B cell (primary cell): ENCODE measurements at places on chromosomes 4 and X.

DNA sequence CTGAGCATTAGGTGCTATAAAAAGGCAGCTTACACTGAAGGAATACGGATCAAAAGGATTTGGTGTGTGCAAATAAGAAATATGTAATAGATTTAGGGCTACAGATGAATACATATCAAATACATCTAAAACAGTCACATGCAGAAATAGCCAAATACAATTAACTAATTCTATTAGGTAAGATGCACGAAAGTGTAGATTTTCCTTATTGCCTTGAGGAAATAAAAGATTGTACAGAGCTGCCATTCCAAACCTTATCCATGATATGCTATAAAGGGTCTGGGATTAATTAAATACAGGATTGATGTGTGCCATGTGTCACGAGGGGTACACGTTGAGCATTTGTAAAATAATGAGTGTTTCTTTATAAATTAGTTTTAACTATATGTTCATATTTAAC is 107.0 kb upstream of the ELOVL6 start:
- H3K27me3 ChIP-seq: no peaks in the 10 kb centered on the region
- H3K4me3 ChIP-seq: no peak overlapping the region
- no peaks in the 10 kb centered on the region for H3K36me3 ChIP-seq
- no peak for DNase-seq

DNA sequence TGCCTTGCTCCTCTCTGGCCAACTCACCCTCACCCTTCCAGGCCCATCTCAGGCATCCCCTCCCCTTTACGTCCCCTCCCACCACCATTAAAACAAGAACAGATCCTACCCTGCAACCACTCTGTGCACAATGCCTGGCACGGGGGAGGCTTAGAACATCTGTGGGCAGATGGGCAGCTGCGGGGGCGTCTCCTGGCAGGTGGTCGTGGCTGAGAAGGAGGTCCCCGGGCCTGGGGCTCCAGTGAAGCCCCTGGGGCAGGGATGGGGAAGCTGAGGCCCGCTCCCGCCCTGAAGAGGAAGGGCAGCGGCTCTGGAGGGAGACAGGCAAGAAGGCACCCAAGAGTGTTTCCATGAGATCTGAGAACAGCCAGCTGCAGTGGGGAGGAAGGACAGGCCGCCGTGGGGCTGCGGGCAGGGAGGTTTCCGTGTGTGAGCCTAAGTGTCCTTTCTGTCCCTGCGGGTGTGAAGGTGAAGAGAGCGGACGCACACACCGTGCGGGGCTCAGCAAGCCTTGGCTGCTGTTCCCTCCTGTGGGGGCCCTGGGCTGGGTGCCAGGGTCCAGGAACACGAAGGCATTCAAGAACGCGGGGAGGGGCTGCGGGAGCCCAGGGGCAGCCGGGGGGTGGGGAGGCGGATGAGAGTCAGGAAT is 7.8 kb upstream of the TBC1D14 start:
- H3K27me3 ChIP-seq: peaks cover under 1% of the 10 kb centered on the region
- no peak overlapping the region for H3K27ac ChIP-seq
- H3K4me1 ChIP-seq: no peaks in the 10 kb centered on the region
- no peak for DNase-seq
- H3K36me3 ChIP-seq: no peaks in the 10 kb centered on the region

DNA sequence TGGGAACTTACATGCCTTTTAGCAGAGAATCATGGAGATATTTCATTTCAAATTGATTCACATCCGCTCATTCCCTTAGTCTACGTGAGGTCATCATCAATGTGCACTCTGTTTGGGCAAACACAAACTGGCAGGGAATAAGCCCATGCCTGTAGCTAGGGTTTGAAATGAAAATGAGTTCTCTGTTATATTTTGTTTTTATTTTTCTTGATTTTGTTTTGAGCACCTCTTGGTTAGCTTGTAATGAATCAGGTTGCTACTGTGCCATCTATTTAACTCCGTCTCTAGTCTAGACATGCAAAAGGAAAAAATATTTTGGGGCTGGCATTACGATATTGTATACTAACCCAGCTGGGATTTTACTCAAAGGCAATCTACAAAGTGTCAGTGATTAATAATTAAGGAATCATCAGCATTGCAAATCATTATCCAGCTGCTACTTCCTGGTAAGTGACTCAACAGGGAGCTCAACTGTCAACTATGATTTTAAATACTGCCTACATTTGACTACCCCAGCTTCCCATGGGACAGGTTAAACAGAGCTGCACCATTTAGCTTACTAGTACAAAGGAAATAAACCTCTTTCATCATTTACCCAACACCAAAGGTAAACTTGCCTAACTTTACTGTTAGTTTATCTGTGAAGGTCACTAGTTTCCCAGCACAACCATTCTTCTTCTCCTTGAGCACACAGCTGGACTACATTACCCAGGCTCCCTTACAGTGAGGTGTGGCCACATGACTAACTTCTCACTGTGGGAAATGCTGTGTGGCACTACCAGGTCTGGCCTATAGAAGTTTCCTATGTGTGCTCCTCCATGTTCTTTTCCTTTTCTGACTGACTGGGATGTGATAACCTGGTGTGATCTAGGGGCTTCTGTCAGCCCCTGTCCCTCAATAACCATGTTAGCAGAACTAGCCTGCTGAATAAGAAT is 21.2 kb upstream of the TRPC5OS start:
- no peak overlapping the region for H3K4me3 ChIP-seq
- no peaks in the 10 kb centered on the region for H3K4me1 ChIP-seq
- H3K27ac ChIP-seq: no peak overlapping the region
- H3K27me3 ChIP-seq: no peaks in the 10 kb centered on the region

- no peak overlapping the region for H3K4me3 ChIP-seq
- no peaks in the 10 kb centered on the region for H3K27me3 ChIP-seq
- H3K36me3 ChIP-seq: no peaks in the 10 kb centered on the region
- no peak for DNase-seq
- no peaks in the 10 kb centered on the region for H3K4me1 ChIP-seq
Observed at GRCh38 chrX:98523026-98523425, 1639.3 kb downstream of the RPA4 start.

GRCh38 chr4:126182336-126182735 is 867.6 kb downstream of the FAT4 start:
- H3K4me3 ChIP-seq: no peak overlapping the region
- H3K36me3 ChIP-seq: no peaks in the 10 kb centered on the region
- H3K27ac ChIP-seq: no peak overlapping the region
- H3K4me1 ChIP-seq: no peaks in the 10 kb centered on the region

DNA sequence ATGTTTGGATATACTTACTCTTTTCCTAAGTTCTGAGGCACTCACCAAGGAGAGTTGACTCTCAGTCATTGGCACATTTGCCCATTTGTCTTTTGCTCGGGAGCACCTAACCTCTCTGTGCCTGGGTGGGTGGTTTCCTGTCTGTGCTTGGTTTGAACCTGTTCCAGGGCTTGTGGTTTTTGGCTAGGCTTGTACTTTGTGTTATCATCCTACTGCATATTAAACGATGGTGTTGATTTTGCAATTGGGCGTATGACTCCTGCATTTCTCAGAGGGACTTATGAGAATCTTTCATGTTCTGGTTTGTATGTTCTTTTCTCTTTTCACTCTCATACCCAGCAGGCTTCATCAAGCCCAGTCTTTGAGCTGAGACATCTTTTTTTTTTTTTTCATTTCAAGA is 161.7 kb downstream of the BTC start:
- no peak overlapping the region for H3K4me3 ChIP-seq
- no peaks in the 10 kb centered on the region for H3K36me3 ChIP-seq
- DNase-seq: no peak

DNA sequence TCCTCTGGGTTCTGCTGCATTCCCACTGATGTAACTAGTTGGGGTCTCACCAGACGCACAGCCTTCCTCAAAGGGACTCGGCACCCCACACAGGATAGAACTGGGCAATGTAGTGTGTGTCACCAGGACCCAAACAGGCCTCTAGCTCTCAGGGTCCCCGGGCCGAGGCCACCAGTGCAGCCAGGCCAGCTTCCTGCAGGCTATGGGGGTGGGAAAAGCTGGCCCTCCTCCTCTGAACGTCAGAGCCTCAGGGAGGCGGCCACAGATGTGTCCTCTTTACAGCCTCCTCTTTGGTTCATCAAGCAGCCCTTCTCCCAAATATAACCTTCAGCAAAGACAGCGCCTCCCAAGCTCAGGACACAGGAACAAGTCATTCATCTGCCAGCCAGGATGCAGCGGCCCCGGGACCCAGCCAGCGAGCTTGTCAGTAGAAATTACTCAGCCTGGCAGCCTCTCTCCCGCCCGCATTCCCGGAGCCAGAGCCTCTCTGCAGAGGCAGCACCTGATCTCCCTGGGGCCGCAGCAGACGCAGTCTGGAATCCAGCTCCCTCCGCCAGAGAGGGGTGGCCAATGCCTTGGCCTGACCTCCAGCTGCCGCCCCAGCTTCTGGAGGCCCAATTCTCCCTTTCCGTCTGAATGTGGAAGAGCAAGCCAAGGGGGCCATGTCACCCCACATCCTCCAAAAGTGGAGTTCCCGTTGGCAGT is 288.5 kb downstream of the FBXW7 start:
- no peaks in the 10 kb centered on the region for H3K4me1 ChIP-seq
- H3K27me3 ChIP-seq: peaks cover 10% of the 10 kb centered on the region
- H3K27ac ChIP-seq: no peak overlapping the region
- DNase-seq: no peak
- no peak overlapping the region for H3K4me3 ChIP-seq

DNA sequence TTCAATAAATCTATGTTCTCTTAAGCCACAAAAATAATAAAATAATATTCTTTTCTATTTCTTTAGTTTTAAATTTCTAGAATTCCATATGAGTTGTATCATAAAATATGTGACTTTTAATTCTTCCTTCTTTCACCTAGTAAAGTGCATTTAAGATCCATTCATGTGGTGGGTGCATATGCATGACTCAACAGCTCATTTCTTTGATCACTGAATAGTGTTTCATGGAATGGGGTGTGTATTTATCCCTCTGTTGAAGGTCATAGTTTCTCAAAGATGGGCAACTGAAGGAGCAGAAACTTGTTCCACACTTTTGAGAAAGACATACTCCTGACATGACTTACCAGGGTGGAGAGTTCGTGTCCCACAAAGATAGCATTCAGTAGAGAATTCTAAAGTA is 1230.3 kb upstream of the AGA start:
- H3K4me3 ChIP-seq: no peak overlapping the region
- no peaks in the 10 kb centered on the region for H3K27me3 ChIP-seq
- H3K4me1 ChIP-seq: no peaks in the 10 kb centered on the region
- no peaks in the 10 kb centered on the region for H3K36me3 ChIP-seq
- H3K27ac ChIP-seq: no peak overlapping the region

GRCh38 chrX:27597508-27597907 is 7.4 kb downstream of the DCAF8L2 start:
- no peak overlapping the region for H3K4me3 ChIP-seq
- no peaks in the 10 kb centered on the region for H3K4me1 ChIP-seq
- DNase-seq: no peak
- H3K36me3 ChIP-seq: no peaks in the 10 kb centered on the region

- DNase-seq: no peak
- no peaks in the 10 kb centered on the region for H3K36me3 ChIP-seq
- H3K4me3 ChIP-seq: peak overlapping the region; percentile 82
- H3K27ac ChIP-seq: peak overlapping the region; percentile 89
Observed at GRCh38 chrX:64206556-64207162, 1.2 kb upstream of the AMER1 start.

DNA sequence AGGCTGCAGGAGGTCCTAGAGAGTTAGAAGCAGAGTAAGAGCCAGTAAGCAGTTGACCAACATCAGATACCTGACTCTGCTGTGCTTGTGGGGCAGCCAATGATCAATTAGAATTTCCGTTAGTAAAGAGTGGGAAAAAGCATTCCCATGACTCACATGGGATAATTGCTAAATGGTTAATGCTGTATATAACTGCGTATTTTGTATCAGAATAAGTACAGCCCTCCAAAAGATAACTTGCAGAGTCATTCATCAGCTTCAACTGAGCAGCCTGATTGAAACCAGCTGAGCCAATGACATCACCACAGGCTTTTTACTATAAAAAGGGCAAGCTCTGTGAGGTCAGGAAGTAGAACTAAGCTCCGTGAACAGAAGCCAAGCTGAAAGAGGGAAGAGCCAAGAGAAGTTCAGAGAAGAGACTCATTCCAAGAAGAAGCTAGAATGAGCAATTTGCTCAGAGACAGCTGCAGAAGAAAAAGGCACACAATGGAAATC is 67.9 kb downstream of the PPP3CA start:
- DNase-seq: peak; percentile 64
- H3K27ac ChIP-seq: peak overlapping the region; percentile 69
- H3K27me3 ChIP-seq: no peaks in the 10 kb centered on the region
- H3K4me1 ChIP-seq: peaks cover 41% of the 10 kb centered on the region
- no peaks in the 10 kb centered on the region for H3K36me3 ChIP-seq

GRCh38 chrX:24055043-24055356 is 244 bp downstream of the EIF2S3 start:
- peaks cover 4% of the 10 kb centered on the region for H3K36me3 ChIP-seq
- DNase-seq: no peak
- H3K27me3 ChIP-seq: no peaks in the 10 kb centered on the region
- peak overlapping the region; percentile 89 for H3K4me3 ChIP-seq
- H3K4me1 ChIP-seq: no peaks in the 10 kb centered on the region

GRCh38 chrX:149818652-149819051 is 36.9 kb downstream of the MAGEA9 start:
- DNase-seq: no peak
- no peaks in the 10 kb centered on the region for H3K27me3 ChIP-seq
- no peaks in the 10 kb centered on the region for H3K36me3 ChIP-seq

GRCh38 chr4:66182636-66183035 is 512.3 kb upstream of the EPHA5 start:
- H3K4me1 ChIP-seq: no peaks in the 10 kb centered on the region
- H3K4me3 ChIP-seq: no peak overlapping the region
- no peaks in the 10 kb centered on the region for H3K36me3 ChIP-seq
- no peak for DNase-seq
- no peaks in the 10 kb centered on the region for H3K27me3 ChIP-seq

GRCh38 chr4:128338634-128339355 is 51.2 kb upstream of the PGRMC2 start:
- no peak overlapping the region for H3K27ac ChIP-seq
- no peaks in the 10 kb centered on the region for H3K4me1 ChIP-seq
- no peak overlapping the region for H3K4me3 ChIP-seq
- no peak for DNase-seq

- peak; percentile 64 for DNase-seq
- no peaks in the 10 kb centered on the region for H3K36me3 ChIP-seq
- no peak overlapping the region for H3K4me3 ChIP-seq
- peaks cover 52% of the 10 kb centered on the region for H3K4me1 ChIP-seq
- no peaks in the 10 kb centered on the region for H3K27me3 ChIP-seq
- peak overlapping the region; percentile 75 for H3K27ac ChIP-seq
Observed at GRCh38 chrX:118536687-118537461, 41.3 kb downstream of the DOCK11 start.

DNA sequence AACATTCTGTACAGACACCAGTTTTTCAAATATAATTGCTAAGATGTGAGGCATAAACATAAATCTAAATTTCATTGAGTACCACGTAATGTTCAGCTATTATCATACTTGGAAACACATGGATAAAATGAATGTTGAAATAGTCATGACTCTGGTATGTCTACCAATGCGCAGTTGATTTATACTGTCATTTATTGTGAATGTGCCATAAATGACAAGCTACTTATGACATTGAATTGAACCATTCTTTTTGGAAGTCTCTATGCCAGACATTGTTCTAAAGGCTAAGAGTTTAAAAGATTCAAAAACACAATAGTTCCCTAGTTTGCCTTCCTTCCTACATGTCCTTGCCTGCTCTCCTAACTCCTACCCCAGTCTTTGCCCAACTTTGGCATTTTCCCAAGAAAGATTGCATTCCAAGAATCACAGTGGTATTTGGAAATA is 96.6 kb upstream of the DMD start:
- no peaks in the 10 kb centered on the region for H3K27me3 ChIP-seq
- no peak overlapping the region for H3K27ac ChIP-seq
- H3K4me3 ChIP-seq: no peak overlapping the region
- no peak for DNase-seq
